Ascending aorta (tissue), 2 donors: ENCODE measurements at places on chromosomes 5 and 9.
A peak's percentile ranks its signal among the peaks of the same experiment; 100 is the strongest.

- H3K27me3 ChIP-seq: no peaks in the 10 kb centered on the region
- H3K27ac ChIP-seq: no peak overlapping the region
- H3K4me1 ChIP-seq: no peaks in the 10 kb centered on the region
- DNase-seq: no peak
- H3K4me3 ChIP-seq: no peak overlapping the region
Measured at GRCh38 chr5:169307646-169308045, 6.7 kb upstream of the SLIT3 start.

- peaks cover 3% of the 10 kb centered on the region for H3K4me1 ChIP-seq
- no peak for DNase-seq
- H3K4me3 ChIP-seq: no peak overlapping the region
- peaks cover 14% of the 10 kb centered on the region for H3K36me3 ChIP-seq
Measured at GRCh38 chr9:18825656-18826170, 207.3 kb downstream of the SAXO1 start.

DNA sequence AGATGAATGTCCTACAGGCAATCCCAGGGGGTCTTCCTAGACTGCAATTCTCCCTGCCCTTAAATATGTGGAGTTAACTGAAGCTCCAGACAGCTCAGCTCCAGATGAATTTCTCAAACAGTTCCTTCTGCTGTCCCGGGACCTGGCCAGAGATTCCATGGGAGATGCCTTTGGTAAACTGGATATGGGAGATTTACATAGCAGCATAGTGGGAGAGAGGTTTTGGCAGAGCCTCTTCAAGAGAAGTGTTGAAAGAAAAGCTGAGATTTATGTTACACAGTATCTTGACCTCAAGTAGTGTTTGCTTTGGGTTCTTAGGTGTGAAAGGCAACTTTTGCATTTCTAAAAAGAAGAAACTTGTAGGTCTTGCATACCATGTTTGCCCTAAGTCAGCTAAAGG lies 364.9 kb downstream of the ARRDC3 start:
- H3K4me3 ChIP-seq: no peak overlapping the region
- H3K4me1 ChIP-seq: no peaks in the 10 kb centered on the region
- H3K27me3 ChIP-seq: no peaks in the 10 kb centered on the region
- no peak for DNase-seq

- H3K27ac ChIP-seq: no peak overlapping the region
- H3K4me1 ChIP-seq: no peaks in the 10 kb centered on the region
- no peak for DNase-seq
- no peak overlapping the region for H3K4me3 ChIP-seq
- H3K27me3 ChIP-seq: no peaks in the 10 kb centered on the region
- H3K36me3 ChIP-seq: no peaks in the 10 kb centered on the region
Measured at GRCh38 chr5:58787987-58788386, 205.1 kb downstream of the RAB3C start.

DNA sequence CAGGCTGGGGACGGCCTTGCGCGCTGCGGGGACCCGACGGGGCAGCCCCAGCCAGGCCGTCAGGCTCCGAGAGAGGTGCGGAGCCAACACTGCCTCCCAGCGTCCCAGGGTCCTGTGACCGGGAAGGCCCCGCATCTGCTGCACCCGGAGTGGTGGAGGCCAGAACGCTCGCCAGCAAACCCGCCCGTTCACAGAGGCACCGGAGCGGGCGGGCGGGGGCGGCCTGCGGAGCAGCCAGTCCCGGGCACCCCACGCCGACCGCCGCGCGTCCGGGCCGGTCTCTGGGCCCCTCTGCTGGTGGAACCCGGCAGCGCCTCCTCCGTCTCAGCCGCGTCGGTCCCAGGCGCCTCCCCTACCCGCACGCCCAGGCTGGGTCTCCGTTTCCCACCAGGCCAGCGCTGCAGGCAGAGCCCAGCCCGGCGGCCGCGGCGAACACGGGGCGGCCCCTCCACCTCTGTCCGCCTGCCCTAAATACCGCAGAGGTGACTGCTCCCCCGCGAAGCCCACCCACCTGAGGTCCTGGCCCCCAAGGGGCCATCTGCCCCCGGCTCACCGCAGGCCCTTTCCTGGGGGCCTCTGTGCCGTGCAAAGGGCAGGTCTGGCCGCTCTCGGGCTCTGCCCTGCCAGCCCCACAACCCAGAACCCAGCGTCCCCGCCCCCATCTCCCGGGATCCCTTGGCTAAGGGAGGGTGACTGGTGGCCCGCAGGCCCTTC lies 15.9 kb downstream of the EXD3 start:
- no peak for DNase-seq
- no peaks in the 10 kb centered on the region for H3K27me3 ChIP-seq
- no peaks in the 10 kb centered on the region for H3K36me3 ChIP-seq
- peak overlapping the region; percentile 50 for H3K4me3 ChIP-seq
- peaks cover 23% of the 10 kb centered on the region for H3K4me1 ChIP-seq
- peak overlapping the region; percentile 24 for H3K27ac ChIP-seq

DNA sequence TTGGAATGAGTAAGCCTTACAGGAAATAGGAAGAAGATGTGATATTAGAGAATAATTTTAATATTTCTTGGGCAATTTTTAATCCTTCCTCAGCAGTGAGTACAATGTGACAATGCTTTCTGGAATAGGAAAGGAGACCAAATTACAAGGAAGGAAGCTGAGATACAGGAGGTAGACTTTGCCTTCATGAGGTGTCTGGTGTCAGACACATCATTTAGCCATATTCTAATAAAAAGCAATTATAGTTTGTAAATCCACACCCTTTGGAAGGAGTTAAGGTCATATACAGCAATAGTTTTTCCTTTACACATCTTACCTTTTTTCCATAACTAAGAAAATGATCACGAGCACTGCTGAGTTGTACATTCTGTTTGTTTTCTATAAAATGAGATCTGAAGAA lies 390.4 kb downstream of the SH3GL2 start:
- no peak overlapping the region for H3K27ac ChIP-seq
- no peaks in the 10 kb centered on the region for H3K27me3 ChIP-seq
- no peaks in the 10 kb centered on the region for H3K36me3 ChIP-seq
- H3K4me1 ChIP-seq: no peaks in the 10 kb centered on the region
- no peak for DNase-seq

- no peak for DNase-seq
- H3K27me3 ChIP-seq: no peaks in the 10 kb centered on the region
- H3K4me3 ChIP-seq: no peak overlapping the region
- H3K4me1 ChIP-seq: no peaks in the 10 kb centered on the region
- H3K27ac ChIP-seq: no peak overlapping the region
Measured at GRCh38 chr5:27093279-27093678, 54.9 kb upstream of the CDH9 start.

- DNase-seq: no peak
- no peaks in the 10 kb centered on the region for H3K36me3 ChIP-seq
- H3K27ac ChIP-seq: peak overlapping the region; percentile 98
- H3K4me3 ChIP-seq: no peak overlapping the region
Measured at GRCh38 chr5:82336226-82336958, 58.2 kb upstream of the RPS23 start.

DNA sequence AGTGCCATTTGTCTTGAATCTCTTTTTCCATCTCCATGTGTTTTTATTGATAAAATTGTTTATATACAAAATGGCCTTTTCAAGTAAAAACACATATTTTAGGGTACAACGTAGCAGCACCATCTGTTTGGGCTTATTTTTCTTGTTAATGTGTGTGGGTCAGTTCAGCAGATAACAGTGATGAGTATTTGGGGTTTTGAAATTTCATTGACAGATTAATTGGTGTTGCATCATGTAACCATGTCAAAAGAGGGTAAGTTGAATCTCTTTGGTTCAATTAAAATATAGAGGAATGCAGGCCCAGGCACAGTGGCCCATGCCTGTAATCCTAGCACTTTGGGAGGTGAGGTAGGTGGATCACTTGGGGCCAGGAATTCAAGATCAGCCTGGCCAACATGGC lies 20.0 kb upstream of the PURA start:
- H3K4me1 ChIP-seq: no peaks in the 10 kb centered on the region
- H3K36me3 ChIP-seq: no peaks in the 10 kb centered on the region
- H3K4me3 ChIP-seq: no peak overlapping the region

DNA sequence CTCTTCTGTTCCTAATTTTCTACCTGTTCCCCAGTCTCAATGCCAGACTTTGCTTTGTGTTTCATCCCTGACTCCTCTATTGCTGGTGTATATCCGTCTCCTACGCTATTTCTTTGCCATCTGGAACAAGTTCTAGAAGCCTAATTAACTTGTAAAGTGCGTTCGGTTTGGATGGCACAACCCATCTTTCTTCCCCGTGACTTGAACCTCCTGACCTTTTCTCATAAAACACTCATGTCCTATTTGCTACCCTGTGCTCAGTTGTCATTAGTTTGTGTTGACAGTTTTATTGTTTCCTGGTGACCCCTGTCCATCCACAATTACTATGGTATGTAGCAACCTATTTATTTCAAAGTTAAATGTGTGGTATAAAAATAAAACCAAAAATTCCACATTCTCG lies 323.5 kb downstream of the TLE4 start:
- H3K27me3 ChIP-seq: no peaks in the 10 kb centered on the region
- no peaks in the 10 kb centered on the region for H3K4me1 ChIP-seq
- DNase-seq: no peak
- H3K36me3 ChIP-seq: no peaks in the 10 kb centered on the region

GRCh38 chr9:108093773-108094675 lies 604.5 kb upstream of the KLF4 start:
- no peaks in the 10 kb centered on the region for H3K27me3 ChIP-seq
- H3K27ac ChIP-seq: no peak overlapping the region
- H3K4me1 ChIP-seq: no peaks in the 10 kb centered on the region
- no peak overlapping the region for H3K4me3 ChIP-seq

DNA sequence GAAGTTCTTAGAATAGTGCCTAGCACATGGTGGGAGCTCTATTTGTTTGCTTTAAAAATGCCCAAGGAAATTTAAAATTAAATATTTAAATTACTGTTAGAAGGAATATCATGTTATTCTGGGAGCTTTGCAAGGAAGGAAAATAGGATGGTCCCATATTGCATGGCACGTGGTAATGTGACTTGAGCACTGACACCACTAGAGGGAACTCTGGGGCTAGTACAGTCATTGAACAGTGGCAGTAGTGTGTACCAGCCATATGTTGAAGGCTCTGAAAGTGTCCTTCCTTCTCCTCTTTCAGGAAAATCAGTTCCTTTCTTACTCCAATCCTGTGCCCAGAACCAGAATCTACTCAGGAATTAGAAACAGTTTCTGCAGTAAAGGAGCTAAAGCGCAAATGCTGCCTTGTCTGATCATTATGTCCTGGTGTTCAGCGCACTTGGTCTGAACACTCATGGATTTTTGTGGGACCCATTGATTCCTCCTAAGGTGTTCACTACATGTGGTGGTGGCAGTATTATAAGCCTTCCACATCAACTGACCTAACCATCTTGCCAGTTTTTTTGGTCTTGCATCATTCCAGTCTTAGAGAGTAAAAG lies 54.1 kb downstream of the GDA start:
- H3K27me3 ChIP-seq: no peaks in the 10 kb centered on the region
- no peak for DNase-seq
- H3K4me1 ChIP-seq: no peaks in the 10 kb centered on the region
- no peaks in the 10 kb centered on the region for H3K36me3 ChIP-seq
- no peak overlapping the region for H3K27ac ChIP-seq
- no peak overlapping the region for H3K4me3 ChIP-seq

DNA sequence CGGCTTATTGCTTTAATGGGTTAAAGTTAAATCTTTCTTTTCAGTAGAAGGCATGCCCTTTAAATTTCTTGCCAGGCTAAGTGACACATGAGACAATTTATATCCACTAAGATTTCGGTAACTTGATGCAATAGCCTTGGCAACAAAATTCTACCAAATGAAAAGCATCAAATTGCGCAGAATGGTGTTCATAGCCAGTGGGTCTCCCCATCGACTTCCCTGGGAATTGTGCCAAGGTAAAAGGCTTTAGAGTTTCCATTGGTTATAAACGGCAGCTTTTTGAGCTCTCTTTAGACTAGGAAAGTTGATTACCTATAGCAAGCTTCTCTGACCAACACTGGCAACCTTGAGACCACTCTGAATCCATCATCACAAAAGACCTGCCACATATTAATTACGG lies 358.4 kb downstream of the ARRDC3 start:
- H3K4me3 ChIP-seq: no peak overlapping the region
- DNase-seq: no peak
- no peaks in the 10 kb centered on the region for H3K27me3 ChIP-seq

DNA sequence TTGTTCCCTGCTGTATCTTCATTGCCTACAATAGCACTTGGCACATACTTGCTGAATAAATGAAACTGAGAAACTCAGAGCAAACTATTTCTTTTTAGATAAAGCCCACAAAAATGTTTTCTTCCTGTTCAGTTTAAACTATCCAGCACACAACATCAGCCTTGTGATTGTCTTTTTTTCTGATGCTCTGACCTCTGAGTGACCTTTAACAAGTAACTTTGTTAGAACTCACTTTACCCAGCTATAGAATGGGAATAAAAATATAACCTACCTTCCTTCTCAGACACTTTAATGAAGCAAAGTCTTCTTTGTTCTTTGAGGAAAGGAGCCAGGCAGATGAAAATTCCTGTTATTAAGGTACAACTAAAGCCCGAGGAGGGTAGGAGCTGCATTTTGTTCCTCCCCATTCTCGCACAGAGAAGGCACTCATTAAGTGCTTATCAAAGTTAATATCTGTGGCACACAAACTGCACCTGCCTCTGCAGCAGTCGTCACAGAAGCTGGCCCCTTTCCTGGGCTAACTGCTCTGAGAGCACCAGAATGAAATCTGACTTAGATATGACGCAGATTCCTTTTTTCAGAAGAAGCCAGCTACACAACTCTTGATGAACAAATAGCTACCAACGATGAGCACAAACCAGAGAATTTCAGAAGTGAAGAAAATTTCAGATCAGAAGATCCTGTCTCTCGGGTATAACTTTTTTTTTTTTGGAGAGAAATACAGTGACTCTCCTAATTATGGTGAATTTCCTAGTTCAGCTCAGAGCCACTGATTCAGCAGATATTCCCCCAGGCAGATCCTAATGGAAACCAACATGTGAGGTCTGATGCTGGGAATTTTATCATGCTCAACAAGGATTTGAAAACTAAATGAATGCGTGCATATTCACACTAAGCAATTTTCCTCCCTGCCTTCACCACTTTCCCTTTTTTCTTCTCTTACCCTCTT lies 31.0 kb upstream of the NR3C1 start:
- H3K27ac ChIP-seq: no peak overlapping the region
- no peak for DNase-seq
- no peaks in the 10 kb centered on the region for H3K27me3 ChIP-seq
- H3K4me1 ChIP-seq: no peaks in the 10 kb centered on the region

DNA sequence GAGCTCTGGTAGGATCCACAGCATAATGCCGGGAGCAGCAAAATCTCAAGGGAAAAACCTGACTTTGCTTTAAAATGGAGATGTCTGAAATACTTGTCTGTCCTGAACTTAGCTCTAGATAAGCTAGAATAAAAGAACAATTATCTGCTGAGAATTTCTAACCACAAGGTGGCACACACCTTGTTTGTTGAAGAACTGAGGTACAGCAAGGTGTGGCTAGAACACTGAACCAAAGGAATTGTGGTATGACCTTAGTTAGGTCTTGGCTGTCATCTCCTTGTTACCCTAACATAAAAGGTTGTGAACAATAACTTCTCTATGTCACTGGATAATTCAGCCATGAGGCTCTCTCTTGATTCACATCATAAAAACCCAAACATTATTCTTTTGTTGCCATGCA lies 72.3 kb upstream of the ANXA1 start:
- DNase-seq: no peak
- H3K4me3 ChIP-seq: no peak overlapping the region
- H3K27me3 ChIP-seq: no peaks in the 10 kb centered on the region
- peaks cover 16% of the 10 kb centered on the region for H3K4me1 ChIP-seq

GRCh38 chr9:107793541-107793940 lies 304.0 kb upstream of the KLF4 start:
- H3K27ac ChIP-seq: no peak overlapping the region
- no peaks in the 10 kb centered on the region for H3K36me3 ChIP-seq
- DNase-seq: no peak
